ENCODE measurements at places on chromosomes 6 and 20. TPM values are rescaled to one million over a fixed set of nuclear protein-coding genes. Genes with fewer than 3 reads are reported as not detected.

Gene PAX1
- not detected for total RNA-seq

Gene OSER1
- total RNA-seq = 31.9 TPM

Gene WFDC12
- total RNA-seq = not detected

Gene MAN1A1
- 77.1 TPM for total RNA-seq

Gene CALHM4
- total RNA-seq = not detected

Gene SLC17A5
- 24.4 TPM for total RNA-seq
